Activated CD4-positive, alpha-beta T cell treated with anti-CD3 and anti-CD28 coated beads for 1 hour (primary cell): ENCODE measurements at places on chromosomes 5 and 9.

GRCh38 chr9:90843525-90843924 lies 41.9 kb downstream of the SYK start:
- DNase-seq = no peak

DNA sequence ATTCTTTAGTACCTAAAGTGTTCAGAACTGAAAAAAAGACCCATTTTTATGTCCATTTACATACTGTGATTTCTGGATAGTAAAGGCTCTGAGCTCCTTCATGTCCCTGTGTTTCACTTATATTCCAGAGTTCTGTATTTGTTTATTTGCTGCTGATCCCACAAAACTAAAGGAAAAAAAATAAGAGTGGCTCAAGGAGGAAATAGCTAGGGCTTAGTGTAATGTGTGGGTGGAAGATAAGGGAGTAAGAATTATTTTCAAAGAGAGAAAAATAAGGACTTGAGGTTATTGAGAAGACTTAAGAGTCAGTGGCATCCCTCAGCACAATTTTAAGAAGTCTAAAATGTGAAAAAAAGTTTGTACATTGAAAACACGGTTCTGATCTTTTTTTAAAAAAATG lies 46.0 kb downstream of the ENTREP1 start:
- no peak for DNase-seq

GRCh38 chr5:166991601-166992000 lies 1299.8 kb upstream of the WWC1 start:
- no peak for DNase-seq

DNA sequence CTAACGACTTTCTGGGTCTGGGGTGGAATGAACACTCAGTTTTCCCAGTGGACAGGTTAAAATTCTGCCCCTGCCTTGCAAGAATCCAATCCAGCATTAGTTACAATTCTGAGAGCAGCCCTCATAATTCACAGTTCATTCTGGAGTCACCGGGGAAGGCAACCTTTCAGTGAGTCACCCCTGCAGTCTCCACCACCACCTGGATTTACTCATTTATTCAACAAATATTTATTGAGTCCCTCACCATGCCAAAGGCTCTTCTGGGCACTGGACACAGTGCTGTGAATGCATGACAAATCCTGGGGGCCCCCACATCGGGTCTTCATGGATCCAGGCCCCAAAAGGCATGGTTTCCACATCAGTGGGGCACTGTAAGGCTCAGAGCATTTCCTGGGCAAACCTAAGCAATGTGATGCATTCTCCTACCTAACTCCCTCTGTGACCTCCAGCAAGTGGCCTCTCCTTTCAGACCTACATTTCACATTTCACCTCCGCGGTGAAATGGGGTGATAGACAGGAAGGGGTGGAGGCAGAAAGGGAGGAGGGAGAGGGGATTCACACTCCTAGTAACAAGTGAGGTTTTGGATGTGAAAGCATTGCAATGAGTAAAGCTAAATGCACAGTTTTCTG lies 6.4 kb upstream of the MSX2 start:
- DNase-seq = no peak

GRCh38 chr5:134784946-134785620 lies 26.5 kb downstream of the DDX46 start:
- DNase-seq = no peak

DNA sequence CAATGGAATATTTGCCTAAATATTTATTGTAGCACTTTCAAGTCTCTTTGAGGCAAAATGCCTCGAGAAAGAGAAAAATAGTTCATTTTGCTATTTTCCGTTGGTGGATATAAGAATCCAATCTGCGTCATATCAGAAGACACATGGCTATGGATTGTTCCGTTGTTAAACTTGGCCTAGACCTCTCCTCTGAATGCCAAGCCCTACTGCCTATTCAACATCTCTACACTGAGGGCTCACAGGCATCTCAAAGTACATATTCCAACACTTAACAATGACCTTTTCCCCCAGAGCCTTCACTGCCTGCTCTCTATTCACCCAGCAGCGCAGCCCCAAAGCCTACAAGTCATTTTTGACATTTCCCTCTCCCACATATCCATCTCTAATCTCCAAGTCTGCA lies 350.1 kb downstream of the GLIS3 start:
- no peak for DNase-seq

DNA sequence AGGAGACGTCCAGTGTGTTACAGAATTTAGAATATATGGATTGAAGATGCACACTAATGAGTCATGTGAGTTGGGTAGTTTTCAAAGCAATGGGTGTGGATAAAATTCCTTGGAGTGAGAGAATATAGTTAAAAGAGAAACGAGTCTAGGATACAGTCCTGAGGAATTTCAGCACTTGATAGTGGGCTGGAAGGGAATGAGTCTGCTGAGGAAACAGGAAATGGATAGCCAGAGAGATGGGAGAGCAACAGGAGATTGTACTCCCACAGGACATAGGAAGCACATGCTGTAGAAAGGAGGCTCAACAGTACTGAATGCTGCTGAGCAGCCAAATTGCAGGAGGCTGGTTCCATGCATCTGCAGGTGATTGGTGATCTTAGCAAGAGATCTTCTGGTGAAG lies 68.1 kb downstream of the FBN2 start:
- DNase-seq = no peak

GRCh38 chr5:94802450-94802849 lies 184.0 kb downstream of the SLF1 start:
- DNase-seq = no peak

DNA sequence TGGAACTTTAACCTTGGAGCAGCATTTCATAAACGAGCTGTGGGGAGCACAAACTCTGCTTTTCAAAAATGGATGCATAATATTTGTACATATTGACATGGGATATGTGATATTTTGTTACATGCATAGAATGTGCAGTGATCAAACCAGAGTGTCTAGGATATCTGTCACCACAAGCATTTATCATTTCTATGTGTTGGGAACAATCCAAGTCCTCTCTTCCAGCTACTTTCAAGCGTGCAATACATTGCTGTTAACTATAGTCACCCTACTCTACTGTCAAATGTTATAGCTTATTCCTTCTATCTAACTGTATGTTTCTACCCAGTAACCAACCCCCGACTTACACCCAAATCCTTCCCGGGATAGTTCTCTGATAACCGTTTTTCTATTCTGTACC lies 15.0 kb upstream of the C5orf58 start:
- DNase-seq = no peak

DNA sequence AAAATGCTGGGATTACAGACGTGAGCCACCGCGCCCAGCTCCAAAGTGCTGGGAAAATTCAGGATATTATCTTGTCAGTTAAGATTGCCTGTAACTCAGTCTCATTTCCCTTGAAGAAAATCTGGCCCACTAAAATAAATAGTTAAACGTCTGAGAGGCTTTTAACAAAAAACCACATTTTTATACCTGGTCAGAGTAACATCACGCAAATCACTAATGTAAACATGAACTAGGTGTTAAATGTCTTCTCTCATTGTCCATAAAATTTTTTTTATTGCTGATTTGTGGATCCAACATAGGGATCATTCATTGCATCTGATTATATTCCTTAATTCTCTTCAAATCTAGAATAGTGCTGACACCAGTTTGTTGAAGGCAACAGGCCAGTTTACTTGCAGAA lies 22.3 kb downstream of the CNOT6 start:
- DNase-seq = no peak

DNA sequence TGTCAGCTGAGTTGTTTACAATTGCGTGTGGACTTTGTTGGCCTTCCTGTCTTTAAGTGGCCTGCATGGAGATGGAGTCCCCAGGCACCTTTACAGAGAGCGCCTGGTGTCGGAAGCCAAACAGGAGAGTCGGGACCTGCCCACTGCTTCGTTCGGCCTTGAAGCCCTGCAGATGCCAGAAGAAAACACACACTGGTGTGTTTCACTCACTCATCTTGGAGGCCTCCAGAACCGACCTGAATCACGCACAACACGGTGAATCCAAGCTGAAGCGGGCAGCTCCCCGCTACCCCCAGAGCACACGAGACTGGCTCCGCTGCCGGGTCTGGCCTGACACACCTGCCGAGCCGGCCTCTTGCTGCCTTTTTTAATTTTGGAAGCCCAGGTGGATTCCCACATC lies 419.4 kb upstream of the IRX4 start:
- DNase-seq = no peak

DNA sequence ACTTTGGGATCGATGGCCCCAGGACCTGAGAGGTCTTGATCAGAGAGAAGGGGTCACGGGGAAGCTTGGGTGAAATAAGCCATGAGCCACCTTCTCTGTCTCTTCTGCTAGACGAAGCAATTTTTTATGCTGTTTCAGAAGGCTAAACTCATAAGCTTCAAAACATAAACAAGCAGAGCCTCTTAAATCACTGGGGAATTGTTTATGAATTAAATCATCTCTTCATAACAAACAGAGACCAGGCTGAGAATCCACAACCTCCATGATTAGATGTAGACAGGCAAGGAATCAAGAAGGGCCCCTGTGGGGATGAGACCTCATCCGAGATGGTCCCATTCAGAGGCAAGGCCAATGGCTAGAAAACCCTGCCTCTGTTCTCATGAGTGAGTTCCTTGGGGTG lies 21.7 kb upstream of the TCOF1 start:
- DNase-seq = no peak

DNA sequence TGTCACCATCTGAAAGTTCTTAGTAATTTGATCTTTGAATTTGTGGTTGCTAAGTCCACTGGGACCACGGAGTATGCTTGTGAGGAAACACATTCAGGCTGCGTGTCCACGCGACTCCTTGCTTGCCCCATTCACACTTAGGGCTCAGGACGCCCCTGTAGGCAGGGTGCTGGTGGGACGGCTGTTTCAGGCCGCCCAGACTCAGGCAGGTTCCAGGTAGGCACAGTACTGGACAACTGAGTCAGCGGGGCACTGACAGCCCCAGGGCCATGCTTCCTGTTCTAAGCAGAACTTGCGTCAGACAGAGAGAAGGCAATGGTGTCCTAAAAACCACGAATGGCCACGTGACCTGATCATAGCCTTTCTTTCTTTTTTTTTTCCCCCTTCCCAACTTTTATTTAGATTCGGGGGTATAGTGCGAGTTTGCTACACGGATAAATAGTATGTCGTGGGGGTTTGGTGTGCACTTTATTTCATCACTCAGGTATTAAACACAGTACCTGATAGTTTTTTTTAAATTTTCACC lies 7.7 kb upstream of the RASGEF1C start:
- DNase-seq = no peak

- DNase-seq = no peak
Observed at GRCh38 chr5:102856389-102856777, 101.3 kb downstream of the PAM start.

GRCh38 chr5:137453483-137454080 lies 45.5 kb downstream of the SPOCK1 start:
- DNase-seq = no peak

DNA sequence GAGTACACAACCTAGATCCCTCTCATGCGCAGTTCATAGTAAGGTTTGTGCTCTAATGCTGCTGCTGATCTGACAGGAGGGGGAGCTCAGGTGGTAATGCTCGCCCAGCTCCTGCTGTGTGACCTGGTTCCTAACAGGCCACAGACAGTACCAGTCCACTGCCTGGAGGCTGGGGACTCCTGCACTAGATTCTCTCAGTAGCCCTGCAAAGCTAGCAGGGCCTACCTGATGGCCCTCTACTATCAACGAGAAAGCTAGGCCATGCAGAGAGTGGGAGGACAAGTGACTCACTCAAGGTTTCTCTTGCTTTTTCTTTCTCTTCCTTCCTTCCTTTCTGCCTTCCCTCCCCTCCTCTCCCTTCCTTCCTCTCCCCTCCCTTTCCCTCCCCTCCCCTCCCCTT lies 55.1 kb upstream of the TEX48 start:
- DNase-seq = no peak

- DNase-seq = no peak
Observed at GRCh38 chr5:74556631-74557595, 83.6 kb downstream of the ENC1 start.

DNA sequence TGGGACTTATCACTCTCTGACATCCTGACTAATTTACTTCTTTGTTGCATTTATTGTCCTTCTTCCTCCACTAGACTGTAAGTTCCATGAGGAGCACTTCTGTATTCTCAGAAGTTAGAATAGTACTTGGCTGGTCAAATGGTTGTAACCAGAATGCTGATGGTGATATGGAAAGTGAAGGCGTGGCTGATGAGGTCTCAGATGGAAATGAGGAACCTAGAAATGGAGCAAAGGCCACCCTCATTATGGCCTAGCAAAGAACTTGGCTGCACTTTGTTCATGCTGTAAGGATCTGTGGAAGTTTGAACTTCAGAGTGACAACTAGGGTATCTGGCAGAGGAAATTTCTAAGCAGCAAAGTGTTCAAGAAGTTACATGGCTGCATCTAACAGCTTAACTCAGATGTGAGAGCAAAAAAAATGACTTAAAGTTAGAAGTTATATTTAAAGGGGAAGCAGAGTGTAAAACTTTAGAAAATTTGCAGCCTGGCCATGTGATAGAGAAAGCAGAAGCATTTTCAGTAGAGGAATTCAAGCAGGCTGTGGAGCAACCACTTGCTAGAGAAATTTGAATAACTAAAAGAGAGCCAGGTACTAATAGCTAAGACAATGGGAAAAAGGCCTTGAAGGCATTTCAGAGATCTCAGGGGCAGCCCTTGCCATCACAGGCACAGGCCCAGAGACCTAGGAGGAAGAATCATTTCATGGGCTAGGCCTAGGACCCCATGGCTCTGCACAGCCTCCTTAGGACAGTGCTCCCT lies 14.9 kb upstream of the SLC22A5 start:
- DNase-seq = no peak

GRCh38 chr5:157990583-157991181 lies 131.7 kb upstream of the CLINT1 start:
- no peak for DNase-seq

DNA sequence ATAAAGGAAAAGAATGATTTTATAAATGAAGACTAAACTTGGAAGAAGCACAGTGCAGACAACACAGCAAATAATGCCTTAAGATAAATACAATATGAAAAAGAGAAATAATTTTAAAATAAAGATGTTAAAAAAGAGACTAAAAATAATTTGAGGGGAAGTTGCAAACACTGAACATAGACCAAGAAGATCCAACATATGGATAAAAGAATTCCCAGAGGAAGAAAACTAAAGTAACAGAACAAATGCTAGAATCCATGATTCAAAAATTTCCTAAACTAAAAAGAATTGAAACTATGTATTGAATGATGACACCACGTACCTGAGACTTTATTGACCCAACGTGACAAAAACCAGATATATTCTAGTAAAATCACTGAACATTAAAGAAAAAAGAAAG lies 18.7 kb upstream of the SMIM23 start:
- no peak for DNase-seq

GRCh38 chr5:152335461-152335860 lies 69.6 kb downstream of the NMUR2 start:
- DNase-seq = no peak

GRCh38 chr9:90441814-90442213 lies 200.8 kb downstream of the DIRAS2 start:
- DNase-seq = no peak

DNA sequence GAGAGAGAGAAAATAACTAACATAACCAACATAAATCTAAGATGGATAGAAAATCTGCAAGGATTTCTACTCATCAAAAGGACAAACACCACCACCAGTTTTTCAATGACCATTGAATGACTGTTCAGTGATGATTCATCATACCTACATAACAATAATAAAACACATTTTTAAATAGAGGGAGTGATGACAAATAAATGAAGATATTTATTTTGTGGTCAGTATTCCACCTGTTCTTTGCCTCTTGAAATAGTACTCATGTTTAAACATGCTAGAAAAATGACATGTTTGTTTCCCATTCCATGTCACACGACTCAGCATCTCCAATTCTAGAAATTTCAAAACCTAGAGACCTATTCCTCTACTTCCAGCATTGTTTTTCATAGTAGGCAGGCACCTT lies 34.6 kb upstream of the ADAMTS16 start:
- DNase-seq = no peak

- no peak for DNase-seq
Observed at GRCh38 chr5:143757116-143757515, 54.8 kb upstream of the HMHB1 start.

GRCh38 chr5:75300084-75300483 lies 36.9 kb upstream of the HMGCR start:
- no peak for DNase-seq
